Activated CD4-positive, alpha-beta memory T cell treated with anti-CD3 and anti-CD28 coated beads for 36 hours (primary cell): ENCODE measurements at places on chromosomes 13 and 19. TPM values are rescaled to one million over a fixed set of nuclear protein-coding genes. Genes with fewer than 3 reads are reported as not detected.

DNA sequence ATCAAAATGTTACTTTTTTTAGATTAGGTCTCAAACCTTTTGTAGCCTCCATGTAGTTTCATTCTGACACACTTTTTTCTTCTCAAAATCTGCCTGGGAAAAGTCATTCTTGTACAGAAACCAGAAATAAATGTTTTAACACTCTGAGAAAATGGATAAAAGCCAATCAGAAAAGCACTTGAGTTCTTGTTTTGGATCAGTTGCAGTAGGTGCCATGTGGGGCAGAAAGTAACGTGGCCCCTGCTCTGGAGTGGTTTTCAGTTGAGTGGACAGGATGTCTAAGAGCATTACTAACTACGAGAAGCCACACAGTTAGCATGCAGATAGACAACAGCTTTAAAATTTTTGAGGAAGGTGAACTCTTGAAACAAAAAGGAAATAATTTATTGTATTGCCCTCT is 19.1 kb downstream of the GPR183 start:
- DNase-seq = peak; percentile 87
- no peak overlapping the region for H3K4me3 ChIP-seq
- H3K27me3 ChIP-seq = no peaks in the 10 kb centered on the region
- peaks cover 85% of the 10 kb centered on the region for H3K4me1 ChIP-seq

DNA sequence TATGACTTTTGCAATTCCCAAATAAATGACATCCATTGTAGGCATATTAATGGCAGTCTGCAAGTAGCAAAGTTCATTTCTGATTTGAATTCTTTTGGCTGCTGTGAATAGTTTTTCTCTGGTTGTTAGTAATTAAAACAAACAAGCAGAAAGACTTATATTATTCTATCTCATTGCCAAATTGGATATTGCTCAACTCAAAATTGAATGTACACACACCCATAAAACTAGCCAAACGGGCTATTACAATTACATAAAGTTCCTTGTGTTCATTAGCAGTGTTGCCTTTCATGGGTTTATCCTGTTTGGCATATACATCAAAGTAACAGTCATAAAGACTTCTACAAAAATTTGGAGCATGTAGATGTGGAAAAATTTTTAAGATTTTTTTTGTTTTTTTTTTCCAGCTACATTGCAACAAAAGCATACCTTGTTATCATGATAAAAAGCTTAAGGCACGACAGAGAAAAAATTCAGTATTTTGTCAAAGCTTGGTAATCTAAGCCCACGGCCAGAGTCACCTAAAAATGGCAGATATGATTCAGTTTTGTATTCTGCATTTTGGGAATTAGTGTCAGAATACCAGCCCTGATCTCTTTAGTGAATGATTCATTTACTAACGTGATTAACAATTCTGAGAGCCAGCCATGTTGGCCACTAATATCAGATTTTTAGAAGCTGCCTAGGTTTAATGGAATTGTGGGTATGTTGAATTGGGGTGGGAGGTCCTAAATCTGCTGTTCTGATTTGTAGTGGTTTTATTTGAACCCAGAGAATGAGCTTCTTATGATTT is 108.4 kb downstream of the KLF5 start:
- H3K36me3 ChIP-seq = no peaks in the 10 kb centered on the region
- no peak for DNase-seq
- no peak overlapping the region for H3K4me3 ChIP-seq
- peaks cover 2% of the 10 kb centered on the region for H3K4me1 ChIP-seq
- no peaks in the 10 kb centered on the region for H3K27me3 ChIP-seq

- DNase-seq = no peak
- no peaks in the 10 kb centered on the region for H3K4me1 ChIP-seq
- H3K27ac ChIP-seq = no peak overlapping the region
Measured at GRCh38 chr13:84433024-84433423, 550.8 kb upstream of the SLITRK1 start.

GRCh38 chr13:70613295-70613694 is 505.0 kb upstream of the KLHL1 start:
- DNase-seq = no peak
- H3K27me3 ChIP-seq = no peaks in the 10 kb centered on the region
- no peaks in the 10 kb centered on the region for H3K36me3 ChIP-seq
- no peaks in the 10 kb centered on the region for H3K4me1 ChIP-seq
- no peak overlapping the region for H3K27ac ChIP-seq
- H3K4me3 ChIP-seq = no peak overlapping the region

DNA sequence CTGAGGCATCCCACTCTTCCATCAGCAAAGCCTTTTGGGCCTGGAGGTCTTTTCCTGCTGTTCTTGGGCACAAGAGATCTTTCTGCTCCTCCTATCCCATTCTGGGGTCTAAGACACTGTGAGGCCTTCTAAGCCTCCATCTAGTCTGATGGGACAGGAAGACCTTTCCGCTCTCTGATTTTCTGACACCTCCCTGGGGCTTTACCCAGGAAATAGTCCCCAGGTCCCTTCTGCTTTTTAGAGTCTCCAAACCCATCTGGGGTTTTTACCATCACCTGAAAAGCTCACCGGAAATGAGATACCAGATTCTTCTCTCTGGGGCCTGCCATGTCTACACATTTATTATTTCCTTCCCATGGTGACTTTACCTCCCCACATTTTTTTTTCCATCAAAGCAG is 21.1 kb downstream of the CLEC17A start:
- H3K36me3 ChIP-seq = no peaks in the 10 kb centered on the region
- H3K4me1 ChIP-seq = peaks cover 8% of the 10 kb centered on the region
- DNase-seq = no peak
- no peak overlapping the region for H3K4me3 ChIP-seq

DNA sequence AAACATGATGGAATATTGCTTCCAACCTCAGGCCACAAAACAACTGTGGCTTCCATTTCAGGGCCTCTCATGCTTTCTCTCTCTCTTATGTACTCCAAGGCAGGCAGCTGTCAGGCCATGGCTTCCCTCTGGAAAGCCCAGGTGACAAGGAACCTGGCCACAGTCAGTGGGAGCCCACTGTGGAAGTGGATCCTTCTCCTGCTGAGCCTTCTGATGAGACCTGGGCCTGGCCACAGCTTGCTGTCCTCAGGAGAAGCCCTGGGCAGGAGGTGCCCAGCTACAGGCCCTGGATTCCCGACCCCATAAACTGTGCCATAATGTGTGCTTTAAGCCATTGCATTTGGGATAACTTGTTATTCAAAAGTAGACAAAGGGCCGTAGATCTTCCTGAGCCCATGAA is 71.2 kb downstream of the SPACA7 start:
- H3K36me3 ChIP-seq = no peaks in the 10 kb centered on the region
- no peak overlapping the region for H3K27ac ChIP-seq
- no peak for DNase-seq
- no peak overlapping the region for H3K4me3 ChIP-seq
- H3K27me3 ChIP-seq = peaks cover 13% of the 10 kb centered on the region

GRCh38 chr13:65553096-65553727 is 1676.9 kb downstream of the PCDH9 start:
- H3K4me3 ChIP-seq = no peak overlapping the region
- H3K27me3 ChIP-seq = no peaks in the 10 kb centered on the region
- no peaks in the 10 kb centered on the region for H3K4me1 ChIP-seq

- no peak overlapping the region for H3K27ac ChIP-seq
- H3K36me3 ChIP-seq = peaks cover 8% of the 10 kb centered on the region
- H3K4me1 ChIP-seq = peaks cover 30% of the 10 kb centered on the region
- H3K27me3 ChIP-seq = peaks cover 2% of the 10 kb centered on the region
- H3K4me3 ChIP-seq = peak overlapping the region; percentile 53
Measured at GRCh38 chr13:109784590-109785140, 1.7 kb downstream of the IRS2 start.

DNA sequence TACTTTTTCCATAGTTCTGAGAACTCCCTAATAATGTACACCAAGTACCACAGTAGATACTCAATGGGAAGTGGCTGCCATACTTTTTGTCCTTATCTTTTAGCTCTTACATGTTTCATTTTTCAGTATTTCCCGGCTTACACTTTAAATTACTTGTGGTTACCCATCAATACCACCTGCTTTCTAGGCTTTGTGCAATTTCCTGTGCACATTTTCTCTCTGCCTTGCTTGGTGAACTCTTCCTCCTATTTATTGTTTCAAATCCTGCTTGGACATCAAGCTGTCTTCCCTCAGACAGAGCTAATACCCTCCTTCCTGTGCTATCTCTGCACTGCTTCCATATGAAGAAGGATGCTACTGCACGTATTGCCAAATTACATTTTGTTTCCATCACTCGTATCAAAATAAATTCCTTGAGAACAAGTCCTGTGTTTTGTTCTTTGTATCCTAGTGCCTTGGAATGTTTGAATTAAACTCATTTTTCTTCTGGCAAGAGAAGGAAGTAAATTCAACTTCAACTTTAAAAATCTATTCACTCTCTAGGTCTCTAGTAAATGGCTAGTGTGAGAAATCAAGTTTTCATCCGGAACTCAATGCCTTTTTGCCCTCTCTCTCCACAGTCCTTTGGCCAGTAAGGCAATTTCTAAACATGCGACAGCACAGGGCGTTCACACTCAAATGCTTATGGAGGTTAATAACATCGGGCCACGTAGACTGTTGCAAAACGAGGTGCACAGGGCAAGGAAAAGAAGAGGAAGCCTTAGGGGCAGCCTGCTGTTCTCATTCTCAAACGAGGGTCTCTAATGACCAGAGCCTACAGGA is 5.6 kb downstream of the ZAR1L start:
- H3K4me1 ChIP-seq = peaks cover 10% of the 10 kb centered on the region
- no peak overlapping the region for H3K27ac ChIP-seq
- no peaks in the 10 kb centered on the region for H3K27me3 ChIP-seq
- no peaks in the 10 kb centered on the region for H3K36me3 ChIP-seq

DNA sequence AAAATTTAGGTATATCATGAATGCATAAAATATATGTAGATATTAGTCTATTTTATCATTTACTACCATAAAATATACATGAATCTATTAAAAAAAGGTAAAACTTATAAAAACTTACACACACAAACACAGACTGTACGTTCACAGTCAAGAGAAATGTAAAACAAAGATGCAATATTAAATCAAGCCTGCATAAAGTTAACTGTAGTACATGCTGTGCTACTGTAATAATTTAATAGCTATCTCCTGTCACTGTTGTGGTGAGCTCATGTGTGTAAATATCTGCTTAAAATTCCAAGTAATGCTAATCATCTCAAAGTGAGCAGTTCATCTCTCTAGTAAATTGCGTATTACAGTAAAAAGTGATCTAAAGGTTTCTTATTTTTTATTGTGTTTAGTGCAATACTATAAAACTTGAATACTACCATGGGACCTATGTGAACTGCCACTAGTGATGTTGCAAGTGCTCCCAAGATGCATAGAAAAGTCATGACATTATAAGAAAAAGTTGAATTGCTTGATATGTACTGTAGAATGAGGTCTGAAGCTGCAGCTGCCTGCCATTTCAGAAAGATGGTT is 762 bp upstream of the ZNF233 start:
- H3K4me3 ChIP-seq = no peak overlapping the region
- H3K27ac ChIP-seq = no peak overlapping the region
- H3K4me1 ChIP-seq = peaks cover 4% of the 10 kb centered on the region

GRCh38 chr19:17512574-17512939 is 1.1 kb downstream of the PGLS start:
- no peak for DNase-seq
- peak overlapping the region; percentile 96 for H3K4me3 ChIP-seq
- H3K27me3 ChIP-seq = no peaks in the 10 kb centered on the region
- peaks cover 36% of the 10 kb centered on the region for H3K4me1 ChIP-seq

DNA sequence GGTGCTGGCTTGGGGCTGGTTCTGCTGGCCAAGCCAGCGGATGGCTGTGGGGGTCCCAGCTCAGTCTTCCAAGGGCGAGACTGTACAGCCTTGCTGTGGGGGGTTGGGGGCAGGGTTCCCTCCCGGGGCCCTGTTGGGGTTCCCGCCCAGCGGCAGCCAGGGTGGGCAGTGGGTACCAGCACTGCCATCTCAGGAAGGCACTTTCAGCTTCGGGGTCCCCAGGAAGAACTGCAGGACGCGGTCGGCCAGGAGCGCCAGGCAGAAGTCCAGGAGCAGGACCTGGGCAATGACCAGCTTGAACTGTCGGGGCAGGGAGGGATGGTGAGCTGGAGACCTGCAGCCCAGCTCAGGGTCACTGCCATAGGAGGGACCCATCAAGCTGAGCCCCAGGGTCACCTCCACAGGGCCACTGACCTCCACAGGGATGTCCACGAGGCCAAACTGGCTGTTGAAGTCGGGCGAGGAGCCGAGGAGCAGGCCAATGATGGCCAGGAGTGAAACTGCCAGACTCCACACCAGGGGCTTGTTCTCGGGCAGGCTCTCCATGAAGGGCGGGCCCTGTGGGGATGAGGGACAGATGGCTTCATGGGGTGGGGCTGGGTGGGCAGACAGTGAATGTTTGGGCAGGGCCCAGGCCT is 1.9 kb upstream of the GMIP start:
- no peak overlapping the region for H3K27ac ChIP-seq
- H3K4me3 ChIP-seq = no peak overlapping the region
- H3K4me1 ChIP-seq = peaks cover 12% of the 10 kb centered on the region
- H3K27me3 ChIP-seq = no peaks in the 10 kb centered on the region

- H3K36me3 ChIP-seq = no peaks in the 10 kb centered on the region
- no peak overlapping the region for H3K4me3 ChIP-seq
- H3K4me1 ChIP-seq = no peaks in the 10 kb centered on the region
- no peak for DNase-seq
Measured at GRCh38 chr13:59584761-59585670, 578.7 kb downstream of the DIAPH3 start.

GRCh38 chr13:48564056-48564455 is 31.2 kb upstream of the RCBTB2 start:
- peak overlapping the region; percentile 0 for H3K27ac ChIP-seq
- peaks cover 48% of the 10 kb centered on the region for H3K27me3 ChIP-seq
- no peaks in the 10 kb centered on the region for H3K36me3 ChIP-seq
- DNase-seq = no peak

DNA sequence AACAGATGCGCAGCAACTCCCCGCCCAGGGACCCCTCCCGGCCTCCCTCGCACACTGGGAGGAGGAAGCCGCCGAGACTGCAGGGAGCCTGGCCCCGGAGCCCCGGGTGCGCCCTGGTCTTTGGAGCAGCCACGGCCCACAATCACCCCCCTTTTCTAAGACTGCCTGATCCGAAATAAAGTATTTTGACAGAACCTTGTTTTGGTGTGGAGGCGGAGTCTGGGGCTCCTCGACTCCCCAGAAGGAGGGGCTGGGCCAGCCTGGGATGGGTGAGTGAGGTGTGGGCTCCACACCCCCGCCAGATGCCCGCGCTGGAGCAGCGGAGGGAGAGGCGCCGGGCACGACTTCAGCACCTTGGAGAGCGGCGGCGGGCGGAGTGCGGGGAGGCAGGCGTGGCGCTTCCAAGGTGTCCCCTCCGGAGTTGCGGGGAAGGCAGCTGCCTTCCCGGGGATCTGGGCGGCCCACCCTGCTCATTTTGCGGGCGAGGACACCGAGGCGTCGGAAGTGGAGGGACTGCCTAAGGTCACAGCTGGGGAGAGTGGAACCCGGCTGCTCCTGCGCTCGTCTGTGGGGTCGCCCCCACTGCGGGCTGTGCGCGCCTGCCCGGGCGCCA is 9.4 kb downstream of the SIRT6 start:
- no peak overlapping the region for H3K27ac ChIP-seq
- peaks cover 13% of the 10 kb centered on the region for H3K27me3 ChIP-seq
- H3K4me3 ChIP-seq = no peak overlapping the region

DNA sequence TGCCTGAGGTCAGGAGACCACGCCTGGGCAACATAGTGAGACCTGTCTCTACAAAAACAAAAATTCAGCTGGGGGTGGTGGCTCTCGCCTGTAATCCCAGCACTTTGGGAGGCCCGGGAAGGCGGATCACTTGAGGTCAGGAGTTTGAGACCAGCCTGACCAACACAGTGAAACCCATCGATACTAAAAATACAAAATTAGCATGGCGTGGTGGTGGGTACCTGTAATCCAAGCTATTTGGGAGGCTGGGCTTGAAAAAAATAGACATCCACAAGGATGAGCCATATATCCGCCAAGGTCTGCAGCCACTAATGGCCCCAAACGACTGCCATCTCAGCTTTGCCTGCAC is 3.1 kb downstream of the RPS16 start:
- no peak for DNase-seq
- peak overlapping the region; percentile 31 for H3K4me3 ChIP-seq
- no peaks in the 10 kb centered on the region for H3K27me3 ChIP-seq
- peaks cover 41% of the 10 kb centered on the region for H3K36me3 ChIP-seq
- H3K27ac ChIP-seq = peak overlapping the region; percentile 100
- peaks cover 57% of the 10 kb centered on the region for H3K4me1 ChIP-seq

Gene NAT14
- 12.9 TPM for total RNA-seq

Gene ZNF723
- total RNA-seq = not detected
